ENCODE measurements at places on chromosomes 6 and 20. TPM values are rescaled to one million over a fixed set of nuclear protein-coding genes. Genes with fewer than 3 reads are reported as not detected.

The POLR1H gene
- total RNA-seq: 81.9 TPM

DNA sequence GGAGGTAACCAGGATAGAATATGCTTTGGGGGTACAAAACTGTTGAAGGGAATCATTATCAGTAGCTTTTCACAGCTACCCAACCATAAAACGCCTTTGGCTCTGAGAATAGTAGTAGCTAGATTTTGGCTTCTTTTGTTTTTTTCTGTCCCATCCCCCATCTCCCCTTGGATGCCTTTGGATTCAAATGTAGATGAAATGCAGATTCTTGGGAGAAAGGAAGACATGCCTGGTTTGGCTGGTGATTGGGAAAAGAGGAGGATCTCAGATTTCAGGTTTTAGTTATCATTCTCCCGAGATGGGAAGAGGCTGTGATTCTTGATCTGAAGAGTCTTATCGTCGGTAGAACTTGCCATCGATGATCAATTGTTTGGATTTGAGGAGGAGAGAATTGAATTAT lies 3.5 kb upstream of the CDYL start:
- H3K27me3 ChIP-seq: peaks cover 13% of the 10 kb centered on the region
- no peak for DNase-seq
- H3K36me3 ChIP-seq: peaks cover 8% of the 10 kb centered on the region
- no peak overlapping the region for H3K4me3 ChIP-seq
- H3K27ac ChIP-seq: no peak overlapping the region

The CGA gene
- not detected for total RNA-seq

DNA sequence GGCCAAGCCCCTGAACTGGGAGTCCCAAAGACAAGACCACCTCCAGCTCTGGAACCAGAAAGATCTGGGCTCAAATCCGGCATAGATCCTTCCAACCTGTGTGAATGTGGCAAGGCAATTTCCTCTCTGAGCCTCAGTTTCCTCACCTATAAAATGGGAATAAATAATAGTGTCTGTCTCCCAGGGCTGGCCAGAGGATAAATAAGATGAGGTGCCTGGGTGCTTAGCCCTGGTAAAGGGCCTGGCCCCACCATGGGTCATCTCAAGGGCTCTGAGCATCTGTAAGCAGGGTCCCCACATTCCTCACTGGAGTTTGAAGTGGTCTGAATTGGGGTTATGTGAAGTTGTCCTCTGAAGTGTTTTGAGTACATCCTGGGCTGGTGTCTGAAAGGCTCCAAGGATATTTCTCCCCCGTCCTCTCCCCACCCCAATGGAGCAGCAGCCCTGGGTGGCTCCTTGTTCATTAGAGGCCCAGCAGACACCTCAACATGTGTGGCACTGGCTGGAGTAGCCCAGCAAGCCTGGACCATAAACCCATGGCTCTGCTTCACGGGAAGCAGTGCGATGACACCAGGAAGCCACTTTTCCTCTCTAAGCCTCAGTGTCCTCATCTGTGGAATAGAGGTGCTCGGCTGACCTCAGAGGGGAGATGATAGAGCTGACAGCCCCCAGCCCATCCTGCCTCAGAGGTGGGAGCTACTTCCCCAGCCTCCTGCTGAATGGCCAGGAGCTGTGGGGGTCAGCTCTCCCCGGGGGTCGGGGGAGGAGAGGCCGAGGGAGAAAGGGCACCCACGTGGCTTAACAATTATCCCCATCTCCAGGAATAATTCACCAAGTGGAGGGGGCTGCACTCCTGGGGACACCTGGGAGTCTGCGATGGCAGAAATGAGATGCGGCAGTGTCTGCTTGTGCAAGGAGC lies 48.0 kb downstream of the HNF4A start:
- H3K36me3 ChIP-seq: no peaks in the 10 kb centered on the region
- no peaks in the 10 kb centered on the region for H3K4me1 ChIP-seq
- no peak for DNase-seq
- peaks cover 7% of the 10 kb centered on the region for H3K27me3 ChIP-seq

DNA sequence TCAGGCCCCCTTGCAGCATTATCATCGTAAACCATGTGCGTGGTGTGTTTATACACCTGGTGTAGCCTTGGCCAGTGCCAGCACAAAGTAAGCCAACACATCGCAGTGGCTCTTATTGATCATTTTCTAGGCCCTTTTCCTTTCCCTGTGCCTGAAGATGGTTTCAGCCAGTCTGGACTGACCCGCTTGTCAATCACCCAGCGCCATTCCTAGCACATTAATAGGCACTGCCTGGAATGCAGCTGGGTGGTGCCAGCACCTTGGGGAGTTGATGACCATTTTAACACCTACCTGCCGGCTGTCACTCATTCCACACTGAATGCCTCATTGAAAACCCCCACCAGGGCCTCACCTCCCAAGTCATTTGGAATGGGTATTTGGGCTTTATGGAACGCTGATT lies 4.9 kb upstream of the UQCC2 start:
- peaks cover 9% of the 10 kb centered on the region for H3K4me1 ChIP-seq
- no peak overlapping the region for H3K4me3 ChIP-seq
- H3K36me3 ChIP-seq: no peaks in the 10 kb centered on the region
- peaks cover 8% of the 10 kb centered on the region for H3K27me3 ChIP-seq
- no peak for DNase-seq

- no peaks in the 10 kb centered on the region for H3K36me3 ChIP-seq
- DNase-seq: no peak
- H3K4me3 ChIP-seq: no peak overlapping the region
- H3K27ac ChIP-seq: no peak overlapping the region
These were observed 217.1 kb downstream of the ALDH8A1 start for GRCh38 chr6:134732763-134733162.

DNA sequence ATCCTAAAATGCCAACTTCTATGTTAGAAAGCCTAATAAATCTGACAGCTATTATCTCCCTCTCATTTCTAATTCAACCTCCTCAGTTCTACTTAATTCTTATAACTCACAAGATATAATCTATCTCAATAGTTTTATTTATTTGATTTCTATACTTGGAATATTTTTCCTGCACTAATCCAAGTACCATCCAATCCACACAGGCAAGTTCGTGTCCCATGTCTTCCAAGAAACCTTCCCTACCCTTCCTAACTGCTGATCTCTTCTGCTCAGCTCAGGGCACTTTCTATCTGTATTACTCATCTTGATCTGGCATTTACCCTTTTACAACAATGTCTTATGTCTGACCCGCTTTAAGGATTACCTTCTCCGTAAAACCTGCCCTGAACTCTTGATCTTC lies 18.2 kb downstream of the NCOA5 start:
- H3K4me3 ChIP-seq: no peak overlapping the region
- no peak for DNase-seq
- H3K27ac ChIP-seq: no peak overlapping the region
- no peaks in the 10 kb centered on the region for H3K27me3 ChIP-seq
- peaks cover 9% of the 10 kb centered on the region for H3K4me1 ChIP-seq

The SLC22A7 gene
- not detected for total RNA-seq

The SLC25A27 gene
- total RNA-seq: 1.1 TPM

GRCh38 chr6:22017766-22018165 lies 279.1 kb downstream of the PRL start:
- no peaks in the 10 kb centered on the region for H3K4me1 ChIP-seq
- peaks cover 7% of the 10 kb centered on the region for H3K36me3 ChIP-seq
- no peak for DNase-seq
- no peak overlapping the region for H3K27ac ChIP-seq
